Forelimb muscle (tissue), 1 donor: ENCODE measurements at places on chromosomes 7 and 10. TPM values are rescaled to one million over a fixed set of nuclear protein-coding genes. Genes with fewer than 3 reads are reported as not detected.
A peak's percentile ranks its signal among the peaks of the same experiment; 100 is the strongest.

GRCh38 chr10:90919683-90920574 is 958 bp downstream of the ANKRD1 start:
- no peak for DNase-seq

DNA sequence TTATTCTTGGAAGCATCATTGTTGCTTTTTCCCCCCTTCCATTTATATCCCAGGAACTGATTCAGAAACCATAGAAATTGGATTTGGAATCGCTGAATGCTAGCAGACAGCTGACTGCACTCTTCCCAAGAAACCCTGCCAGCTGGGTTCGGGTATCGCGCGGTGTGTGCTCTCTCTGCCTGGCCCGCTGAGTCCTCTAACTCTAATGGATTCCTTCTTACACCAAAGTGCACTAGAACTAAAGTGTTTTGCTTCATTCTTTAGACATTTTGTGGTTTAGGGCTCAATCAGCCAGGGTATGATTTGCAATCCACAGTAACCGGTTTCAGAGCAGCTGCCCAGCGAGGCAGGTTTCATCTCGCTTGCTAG is 92.2 kb downstream of the EGFR start:
- DNase-seq, result peak; percentile 72

- no peak for DNase-seq
Measured at GRCh38 chr10:102718220-102718619, 3.8 kb downstream of the SFXN2 start.

DNA sequence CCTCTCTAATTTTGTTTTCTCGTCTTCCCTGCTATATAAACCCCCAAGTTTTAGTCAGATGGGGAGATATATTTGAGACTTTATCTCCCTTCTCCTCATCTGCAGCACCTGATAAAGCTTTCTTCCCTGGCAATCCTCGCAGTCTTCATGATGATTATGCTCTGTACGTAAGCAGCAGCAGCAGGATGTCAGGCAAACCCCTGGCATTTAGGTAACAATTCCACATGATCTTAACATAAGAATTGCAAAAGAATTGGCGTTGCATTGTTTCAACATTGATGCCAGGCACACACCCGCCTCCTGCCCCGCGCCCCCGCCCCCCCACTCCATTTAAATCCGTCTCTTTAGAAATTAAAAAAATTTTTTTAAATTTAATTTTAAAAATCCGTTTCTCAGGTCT is 6.1 kb downstream of the PKD1L1 start:
- DNase-seq, result no peak

- DNase-seq, result no peak
Measured at GRCh38 chr10:22657024-22657423, 57.4 kb downstream of the PIP4K2A start.

GRCh38 chr7:188727-189500 is 3.5 kb upstream of the FAM20C start:
- no peak for DNase-seq

DNA sequence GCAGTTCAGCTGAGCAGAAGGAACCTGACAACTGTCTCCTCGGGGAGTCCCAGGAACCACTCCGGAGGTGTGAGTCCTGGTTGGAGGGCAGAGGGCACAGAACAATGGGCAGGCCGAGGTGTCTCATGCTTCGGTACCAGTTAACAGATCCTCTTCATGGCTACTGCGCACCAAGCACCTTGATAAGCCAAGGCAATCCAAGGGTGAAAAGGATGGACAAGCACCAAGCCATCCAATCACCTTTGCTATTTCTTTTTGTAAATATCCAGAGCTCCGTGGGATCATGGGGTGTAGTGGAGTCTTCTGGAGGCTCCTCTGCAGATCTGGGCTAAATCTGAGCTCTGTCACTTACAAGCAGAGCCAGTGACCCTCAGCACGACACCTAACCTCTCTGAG is 233.5 kb downstream of the WDR11 start:
- no peak for DNase-seq

GRCh38 chr7:108066486-108066885 is 63.5 kb upstream of the LAMB1 start:
- DNase-seq, result no peak

DNA sequence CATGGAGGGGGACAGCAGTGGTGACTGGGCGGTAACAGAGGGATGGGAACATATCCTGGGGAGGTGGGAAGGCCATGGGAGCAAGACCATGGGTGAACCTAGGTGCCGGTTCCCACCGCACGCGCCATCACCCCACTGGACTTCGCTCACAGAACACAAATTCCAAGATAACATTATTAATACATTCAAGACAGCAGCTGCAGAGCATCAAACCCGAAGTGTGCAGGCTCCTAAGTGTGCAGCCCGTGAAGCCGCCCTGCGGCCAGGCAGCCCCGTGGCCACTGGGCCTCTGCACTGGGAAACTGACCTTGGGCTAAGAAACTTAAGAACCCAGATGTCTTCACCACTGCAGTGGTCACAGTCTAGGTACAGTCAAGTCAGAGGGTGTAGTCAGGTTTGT is 42.8 kb upstream of the ZRANB1 start:
- DNase-seq, result no peak

- no peak for DNase-seq
Measured at GRCh38 chr7:29945259-29945809, 44.3 kb downstream of the SCRN1 start.

DNA sequence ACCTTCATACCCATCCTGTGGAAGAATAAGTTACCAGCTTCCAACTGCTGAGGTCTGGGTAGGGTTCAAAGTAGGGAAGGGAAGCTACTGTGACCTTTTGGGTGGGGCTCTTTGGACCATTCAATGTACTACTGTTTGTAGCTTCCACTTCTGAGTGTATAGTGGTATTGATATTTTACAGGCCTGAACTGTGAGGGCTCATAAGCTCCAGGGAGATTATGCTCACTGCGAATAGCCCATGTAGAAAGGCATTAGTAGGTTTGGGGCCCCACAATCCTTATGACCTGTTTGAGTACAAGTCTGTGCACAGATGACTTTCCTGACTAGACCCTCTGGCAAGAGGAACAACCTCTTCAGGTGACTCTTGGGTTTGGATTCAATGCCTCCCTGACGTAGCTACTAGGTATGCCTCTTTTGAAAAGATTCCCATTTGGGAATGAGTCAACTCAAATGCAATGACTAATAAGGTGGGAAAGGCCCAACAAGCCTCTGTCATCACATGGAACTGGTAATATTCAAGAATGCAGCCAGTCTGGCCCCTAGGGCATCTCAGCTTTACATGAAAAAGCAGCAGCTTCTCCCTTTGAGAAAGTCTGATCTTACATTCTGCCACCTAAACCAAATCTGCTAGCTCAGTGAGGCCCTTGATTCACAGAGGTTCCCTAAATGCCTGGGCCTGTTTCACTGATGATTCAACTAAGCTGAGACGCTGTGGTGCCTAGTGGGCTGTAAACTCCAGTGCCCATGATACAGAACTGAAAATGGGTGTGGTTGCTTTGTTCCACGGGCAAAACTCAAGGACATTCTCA is 79.8 kb downstream of the ABI1 start:
- no peak for DNase-seq

- no peak for DNase-seq
Measured at GRCh38 chr7:30738026-30738915, 13.7 kb upstream of the INMT start.

- DNase-seq, result no peak
Measured at GRCh38 chr10:12960334-12960898, 41.1 kb downstream of the CCDC3 start.

DNA sequence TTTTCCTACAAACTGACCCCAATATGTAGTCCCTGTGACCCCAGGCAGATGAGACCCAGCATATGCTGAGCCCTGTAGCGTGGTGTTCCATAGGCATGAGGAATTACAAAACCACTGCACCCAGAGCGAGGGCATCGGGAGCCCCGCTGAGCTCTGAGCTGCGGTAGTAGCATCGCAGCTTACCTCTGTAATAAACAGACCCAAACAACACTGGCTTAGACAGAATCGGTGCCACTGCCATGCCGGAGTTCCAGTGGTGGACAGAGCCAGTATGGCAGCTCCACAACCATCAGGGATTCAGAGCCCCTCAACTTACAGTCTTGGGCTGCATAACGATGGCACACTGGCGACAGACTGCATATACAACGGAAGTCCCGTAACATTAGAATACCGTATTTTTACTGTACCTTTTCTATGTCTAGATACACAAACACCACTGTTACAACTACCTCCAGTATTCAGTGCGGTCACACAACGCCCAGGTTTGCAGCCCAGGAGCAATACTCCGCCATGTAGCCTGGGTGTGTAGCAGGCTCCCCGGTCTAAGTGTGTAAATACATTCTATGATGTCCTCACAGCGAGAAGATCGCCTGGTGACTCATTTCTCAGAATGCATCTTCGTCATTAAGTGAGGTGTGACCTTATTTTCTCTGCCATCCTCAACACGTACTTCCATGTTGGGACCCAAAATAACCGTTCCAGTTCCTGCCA is 68.8 kb downstream of the PROSER2 start:
- DNase-seq, result no peak

- no peak for DNase-seq
Measured at GRCh38 chr10:62503872-62504271, 129.7 kb downstream of the ZNF365 start.

DNA sequence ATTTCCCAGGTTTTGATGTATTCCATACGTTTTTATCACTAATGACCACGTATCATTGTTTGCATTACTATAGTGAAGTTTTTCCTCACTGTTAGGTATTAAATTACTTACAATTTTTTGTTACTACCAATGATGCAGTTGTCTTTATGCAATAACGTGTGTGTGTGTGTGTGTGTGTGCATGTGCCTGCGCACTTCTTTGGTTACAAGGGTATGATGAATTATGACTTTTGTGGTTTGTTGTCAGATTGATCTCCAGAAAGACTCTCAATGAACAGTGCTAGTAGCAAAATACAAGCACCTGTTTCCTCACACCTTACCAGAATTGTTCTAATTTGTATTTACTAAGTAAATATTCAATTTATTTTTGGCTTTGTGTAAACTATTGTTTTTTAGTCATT is 51.5 kb downstream of the MCMBP start:
- DNase-seq, result no peak

- DNase-seq, result no peak
Measured at GRCh38 chr7:1380231-1380815, 78.9 kb downstream of the MICALL2 start.

DNA sequence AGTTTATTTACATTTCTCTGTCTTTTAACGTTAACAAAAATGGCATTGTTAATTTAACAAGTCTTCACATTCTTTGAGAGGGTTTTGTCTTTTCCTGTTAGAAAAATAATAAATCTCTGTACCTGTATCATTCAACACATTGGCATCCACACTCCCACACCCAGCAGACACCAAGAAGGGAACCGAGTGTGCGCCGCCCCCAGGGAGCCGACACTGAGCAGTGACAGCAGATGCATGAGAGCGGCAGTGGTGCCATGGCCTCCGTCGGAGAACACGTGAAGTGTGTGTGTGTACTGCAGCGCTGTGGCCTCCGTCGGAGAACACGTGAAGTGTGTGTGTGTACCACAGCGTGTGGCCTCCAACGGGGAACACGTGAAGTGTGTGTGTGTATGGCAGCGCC is 63.3 kb downstream of the DYNC2I1 start:
- no peak for DNase-seq

- DNase-seq, result peak; percentile 20
Measured at GRCh38 chr10:79293841-79294581, 53.3 kb upstream of the PPIF start.

- DNase-seq, result no peak
Measured at GRCh38 chr7:37635346-37635745, 48.2 kb upstream of the GPR141 start.

DNA sequence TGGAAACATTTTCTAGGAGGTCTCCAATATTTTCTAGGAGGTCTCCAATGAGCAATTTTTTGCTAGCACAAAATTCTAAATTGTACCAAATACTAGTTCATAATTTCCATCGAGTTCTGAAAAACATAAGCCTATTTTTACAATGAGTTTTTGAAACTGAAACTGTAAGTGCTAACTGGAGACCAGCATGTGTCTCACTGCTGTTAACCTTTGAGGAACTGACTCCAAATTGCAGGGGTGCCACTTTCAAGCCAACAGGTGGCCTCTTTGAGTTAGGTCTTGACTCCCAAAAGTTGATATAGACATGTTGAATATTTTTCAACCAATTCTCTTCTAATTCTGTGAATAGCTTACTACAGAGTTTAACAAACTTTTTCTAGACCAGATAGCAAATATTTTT is 58.8 kb downstream of the CAV1 start:
- no peak for DNase-seq

DNA sequence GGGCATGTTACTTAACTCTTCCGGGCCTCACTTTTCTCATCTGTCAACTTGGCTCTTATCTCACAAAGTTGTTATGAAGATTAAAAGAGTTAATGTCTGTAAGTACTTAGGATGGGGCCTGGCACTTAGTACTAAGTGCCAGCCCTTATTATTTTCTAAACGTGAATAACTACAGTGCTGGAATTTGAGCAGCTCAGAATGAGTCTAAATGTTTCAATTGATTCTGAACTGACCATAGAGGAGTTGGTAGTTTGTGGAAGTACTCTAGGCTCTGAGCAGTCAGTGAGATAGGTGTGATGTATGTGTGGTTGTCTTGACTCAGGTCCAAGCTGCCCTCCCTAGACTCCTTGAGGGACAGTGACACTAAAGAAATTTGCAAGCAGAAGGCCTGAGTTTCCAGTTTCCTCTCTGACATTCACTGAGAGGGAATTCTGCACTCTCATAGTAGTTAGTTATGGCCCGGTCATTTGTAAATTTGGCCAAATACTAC is 18.5 kb upstream of the JAZF1 start:
- no peak for DNase-seq

DNA sequence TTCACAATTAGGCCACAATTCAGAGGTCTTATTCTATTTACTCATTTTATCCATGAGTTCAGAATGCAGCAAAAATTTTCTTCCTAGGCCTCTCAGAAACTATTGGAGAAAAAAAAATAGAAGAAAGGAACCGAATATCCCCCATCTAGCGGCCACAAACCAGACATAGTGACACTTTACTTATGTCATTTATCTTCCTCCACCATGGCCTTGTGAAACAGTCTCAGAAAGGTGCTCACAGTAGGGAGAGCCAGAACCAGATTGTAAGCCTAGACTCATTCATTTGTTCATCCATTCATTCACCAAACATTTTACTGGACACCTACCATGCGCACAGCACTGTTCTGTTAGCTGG is 16.0 kb downstream of the CREB3L2 start:
- no peak for DNase-seq

The CUX1 gene
- polyA plus RNA-seq, result 38.3 TPM

The FRAT2 gene
- polyA plus RNA-seq, result 3.6 TPM

The SPRN gene
- 4.1 TPM for polyA plus RNA-seq

The PTF1A gene
- not detected for polyA plus RNA-seq

The MMS19 gene
- 63.0 TPM for polyA plus RNA-seq

The ASZ1 gene
- polyA plus RNA-seq, result not detected

The ADAM22 gene
- 9.1 TPM for polyA plus RNA-seq

The ARHGEF5 gene
- polyA plus RNA-seq, result 2.5 TPM

The ADGRA1 gene
- 2.5 TPM for polyA plus RNA-seq

The KCP gene
- polyA plus RNA-seq, result 1.9 TPM

The FAM25C gene
- not detected for polyA plus RNA-seq

The ZNRF2 gene
- polyA plus RNA-seq, result 11.7 TPM

The TMEM225B gene
- 0.77 TPM for polyA plus RNA-seq

The PHKG1 gene
- 41.5 TPM for polyA plus RNA-seq

The HMX2 gene
- polyA plus RNA-seq, result not detected

The MMRN2 gene
- 18.5 TPM for polyA plus RNA-seq

The ITPRID1 gene
- polyA plus RNA-seq, result 0.52 TPM

The PIK3AP1 gene
- 1.8 TPM for polyA plus RNA-seq
